NCI-H2029 treated with DMSO at 0.1 percent for 48 hours (cell line): ENCODE measurements at places on chromosomes 16 and 17.

DNA sequence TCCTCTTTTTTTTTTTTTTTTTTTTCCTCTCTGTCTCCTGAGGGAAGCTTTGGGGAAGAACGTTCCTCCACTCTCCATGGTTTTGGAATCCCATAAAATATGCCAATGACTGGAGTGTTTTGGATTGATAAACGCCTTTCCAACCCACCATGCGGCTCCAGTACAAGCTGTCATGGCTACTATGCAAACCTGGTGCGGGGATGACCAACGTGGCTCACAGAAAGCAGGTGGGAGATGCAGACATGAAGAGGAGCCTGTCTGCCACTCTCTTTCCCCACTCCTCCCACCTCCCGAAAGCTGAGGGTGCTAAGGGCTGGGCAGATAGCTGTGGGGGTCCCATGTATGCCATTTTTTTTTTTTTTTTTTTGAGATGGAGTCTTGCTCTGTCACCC is 69.9 kb upstream of the SEC14L1 start:
- DNase-seq: no peak

- peak; percentile 10 for DNase-seq
These were observed 52.6 kb downstream of the C16orf95 start for GRCh38 chr16:87264634-87265033.

- no peak for DNase-seq
These were observed 5.3 kb upstream of the DNAH2 start for GRCh38 chr17:7712111-7712771.

- DNase-seq: no peak
These were observed 16.9 kb downstream of the DOC2B start for GRCh38 chr17:164303-165235.

GRCh38 chr16:27890866-27891265 is 172.6 kb downstream of the GSG1L start:
- no peak for DNase-seq

DNA sequence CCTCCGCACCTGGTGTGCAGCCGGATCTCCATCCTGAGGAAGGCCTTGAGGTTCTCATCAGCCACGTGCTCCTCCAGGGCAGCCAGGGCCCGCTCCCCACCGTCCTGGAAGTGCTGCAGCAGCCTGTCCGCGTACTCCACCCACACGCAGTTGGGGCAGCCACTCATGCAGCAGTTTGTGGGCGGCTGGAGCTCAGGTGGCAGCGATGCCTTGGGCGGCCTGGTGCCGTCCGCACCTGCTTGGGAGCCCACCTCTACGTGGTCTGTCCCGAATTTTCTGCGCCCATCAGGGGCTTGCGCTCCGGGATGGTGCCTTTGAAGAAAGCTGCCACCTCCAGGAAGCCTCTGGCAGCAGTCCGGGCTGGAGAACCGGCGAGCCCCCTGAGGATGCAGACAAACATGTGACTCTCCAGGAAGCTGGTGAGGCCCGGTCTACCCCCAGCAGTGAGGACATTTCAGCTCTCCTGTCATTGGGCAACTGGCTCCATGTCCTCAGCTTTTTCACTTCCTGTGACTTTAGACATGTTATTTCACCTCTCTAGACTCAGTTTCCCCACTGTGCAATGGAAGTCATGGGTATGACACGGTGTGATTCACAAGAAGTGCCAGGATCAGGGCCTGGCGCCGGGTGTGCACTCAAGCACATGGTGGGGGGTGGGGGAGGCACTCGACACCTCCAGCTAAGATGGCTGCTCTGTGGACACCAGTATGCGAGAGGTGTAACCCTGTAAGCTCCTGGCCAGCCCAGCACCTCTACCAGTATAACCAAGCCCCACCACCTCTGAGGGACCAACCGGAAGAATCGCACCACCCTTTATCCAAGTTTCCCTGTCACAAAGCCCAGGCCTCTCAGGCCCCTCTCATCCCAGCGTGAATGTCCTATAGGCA is 957 bp downstream of the OXLD1 start:
- no peak for DNase-seq

DNA sequence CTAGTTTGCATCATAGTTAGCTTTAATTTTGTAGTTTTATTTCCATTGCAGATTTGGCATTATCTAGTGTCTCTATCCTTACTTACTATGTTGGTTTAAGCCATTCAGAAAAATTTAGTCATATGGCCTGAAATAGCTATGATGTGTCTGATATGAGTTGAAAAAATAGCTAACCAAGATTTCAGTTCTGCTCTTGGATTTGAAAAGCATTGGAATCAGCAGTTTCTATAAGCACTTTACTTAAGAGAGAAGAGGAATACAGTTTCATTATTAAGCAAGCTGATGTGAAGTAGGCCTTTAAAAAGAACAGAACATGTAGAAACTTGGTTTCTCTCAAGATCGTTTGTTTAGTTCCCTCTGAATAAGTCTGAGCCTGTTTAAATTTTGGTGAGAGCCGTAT is 25.9 kb downstream of the LPCAT2 start:
- DNase-seq: no peak

DNA sequence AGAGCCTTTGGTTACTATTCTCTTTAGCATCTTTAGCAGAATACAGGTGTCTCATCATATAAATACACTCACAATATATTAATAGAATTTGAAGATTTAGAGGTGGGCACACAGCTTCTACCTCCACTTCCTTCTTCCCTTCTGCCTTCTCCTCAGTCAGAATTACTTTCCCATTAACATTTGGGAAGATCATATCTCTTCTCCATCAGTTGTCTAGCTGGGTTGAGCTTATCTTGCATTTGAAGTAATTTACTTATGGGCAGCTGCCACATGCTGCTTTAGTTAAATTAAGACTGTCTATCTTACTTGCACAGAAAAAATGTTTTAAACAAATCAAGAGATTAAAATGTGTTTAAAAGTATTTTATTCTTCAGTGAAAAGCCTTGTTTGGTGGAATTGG is 110.1 kb upstream of the ASIC2 start:
- no peak for DNase-seq

- no peak for DNase-seq
These were observed 28.6 kb downstream of the ADAM11 start for GRCh38 chr17:44787271-44787940.

GRCh38 chr17:50511058-50511457 is 2.8 kb downstream of the MYCBPAP start:
- no peak for DNase-seq

DNA sequence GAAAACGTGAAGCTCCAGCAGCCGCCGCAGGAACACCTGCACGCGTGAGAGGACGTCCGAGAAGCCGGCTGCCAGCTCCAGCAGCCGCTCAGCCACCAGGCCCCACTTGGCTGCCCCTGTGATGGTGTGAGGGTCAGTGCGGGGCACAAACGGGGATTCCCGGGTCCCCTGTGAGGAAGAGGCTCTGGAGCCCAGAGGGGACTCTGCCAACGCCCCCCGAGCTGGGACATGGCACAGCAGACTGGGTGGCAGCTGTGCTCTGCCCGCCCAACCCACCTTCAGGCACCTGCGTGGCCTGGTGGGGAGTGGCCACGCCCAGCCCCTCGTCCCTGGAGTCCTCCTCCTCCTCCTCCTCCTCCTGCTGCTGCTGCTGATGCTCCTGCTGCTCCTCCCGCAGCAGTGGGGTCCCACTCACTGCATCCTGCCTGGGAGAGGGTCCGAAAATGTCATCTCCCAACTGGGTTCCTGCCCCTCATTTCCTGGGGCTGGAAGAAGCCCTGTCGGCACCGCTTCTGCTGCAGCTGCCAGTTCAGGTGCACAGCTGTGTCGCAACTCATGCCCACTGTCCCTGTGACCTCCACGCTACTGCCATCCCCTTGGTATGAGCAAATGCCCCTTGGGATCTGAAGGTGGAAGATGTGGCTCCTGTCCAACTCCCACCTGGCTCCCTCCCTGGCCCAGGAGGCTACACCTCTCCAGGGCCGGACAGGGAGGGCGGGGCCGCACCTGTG is 27.5 kb downstream of the CTU2 start:
- no peak for DNase-seq

GRCh38 chr16:74871608-74872007 is 97.0 kb upstream of the FA2H start:
- no peak for DNase-seq

GRCh38 chr17:64004903-64005733 is 7.0 kb downstream of the PRR29 start:
- no peak for DNase-seq

- DNase-seq: no peak
These were observed 470.9 kb upstream of the SOX9 start for GRCh38 chr17:71649941-71650350.

DNA sequence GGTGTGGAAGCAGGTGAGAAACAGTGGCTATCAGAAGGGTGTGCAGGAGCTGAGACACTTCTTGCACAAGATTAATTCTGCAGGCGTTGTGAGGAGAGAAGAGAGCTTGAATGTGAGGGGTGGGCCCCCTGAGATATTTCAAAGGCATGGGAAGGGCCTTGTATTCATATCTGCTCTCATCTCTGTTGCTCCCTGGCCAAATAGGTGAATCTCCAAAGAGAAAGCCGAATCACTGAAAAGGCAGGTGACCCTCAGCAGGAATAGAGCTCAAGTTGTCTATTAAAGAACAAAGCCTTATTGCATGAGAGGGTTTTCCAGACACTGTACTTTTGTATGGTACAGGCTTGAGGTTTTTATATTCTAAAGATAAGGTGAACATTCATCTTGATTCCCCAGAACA is 373.1 kb downstream of the TMEM114 start:
- DNase-seq: no peak

GRCh38 chr17:7403727-7403976 is 245 bp downstream of the TMEM256 start:
- DNase-seq: no peak

GRCh38 chr17:77462090-77462489 is 321.3 kb downstream of the SEC14L1 start:
- no peak for DNase-seq

GRCh38 chr17:47850692-47851573 is at the start of gene SP6:
SP6 (minus strand) TSS chr17:47851163; CDS start chr17:47848429, 2,734 bp downstream.
- peak; percentile 43 for DNase-seq

DNA sequence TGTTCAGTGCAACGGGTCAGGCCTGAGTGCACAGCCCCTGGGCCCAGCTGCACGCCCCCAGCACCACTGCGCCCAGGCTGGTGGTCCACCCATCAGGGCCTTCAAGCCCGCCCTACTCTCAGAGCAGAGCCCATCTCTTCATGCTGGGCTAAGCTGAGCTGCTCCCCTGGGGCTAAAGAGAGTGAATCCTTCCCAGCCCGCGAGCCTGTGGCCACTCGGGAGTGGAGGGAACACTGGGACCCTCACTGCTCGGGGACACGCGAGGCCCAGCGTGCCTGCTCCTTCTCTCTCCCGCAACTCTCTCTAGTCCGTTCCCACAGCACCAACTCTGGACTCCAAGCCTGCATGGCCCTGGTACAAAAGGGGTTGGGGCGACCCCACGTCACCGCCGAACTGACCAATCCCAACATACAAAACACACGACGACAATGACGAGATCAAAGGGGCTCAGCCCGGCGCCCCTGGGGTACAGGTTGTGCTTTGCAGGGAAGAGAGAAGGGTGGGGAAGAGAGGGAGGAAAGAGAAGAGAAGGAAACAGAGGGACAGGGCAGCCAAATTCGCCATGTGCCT is 4.1 kb upstream of the SIRT7 start:
- DNase-seq: no peak

- no peak for DNase-seq
These were observed 1.4 kb downstream of the PLCD3 start for GRCh38 chr17:45130681-45131615.

- DNase-seq: no peak
These were observed 5.4 kb downstream of the NXPH3 start for GRCh38 chr17:49580981-49581647.

DNA sequence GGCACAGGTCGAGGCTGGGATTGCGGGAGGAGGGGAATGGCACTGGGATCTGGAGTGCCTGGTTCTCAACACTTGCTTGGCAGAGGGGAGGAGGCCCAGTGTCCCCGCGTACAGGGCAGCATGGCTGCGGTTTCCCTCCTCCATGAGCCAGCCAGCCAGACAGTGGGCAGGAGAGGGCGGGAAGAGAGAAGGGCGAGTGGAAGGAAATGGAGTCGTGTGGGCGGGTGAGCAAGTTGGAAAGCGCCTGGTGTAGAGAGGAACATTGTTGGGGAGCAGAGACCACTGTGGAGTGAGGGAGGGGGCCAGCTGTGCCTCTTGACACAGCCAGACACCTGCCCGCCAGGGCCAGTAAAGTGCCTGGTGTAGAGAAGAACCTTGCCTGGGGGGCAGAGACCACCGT is 130.5 kb downstream of the OR1D5 start:
- no peak for DNase-seq

DNA sequence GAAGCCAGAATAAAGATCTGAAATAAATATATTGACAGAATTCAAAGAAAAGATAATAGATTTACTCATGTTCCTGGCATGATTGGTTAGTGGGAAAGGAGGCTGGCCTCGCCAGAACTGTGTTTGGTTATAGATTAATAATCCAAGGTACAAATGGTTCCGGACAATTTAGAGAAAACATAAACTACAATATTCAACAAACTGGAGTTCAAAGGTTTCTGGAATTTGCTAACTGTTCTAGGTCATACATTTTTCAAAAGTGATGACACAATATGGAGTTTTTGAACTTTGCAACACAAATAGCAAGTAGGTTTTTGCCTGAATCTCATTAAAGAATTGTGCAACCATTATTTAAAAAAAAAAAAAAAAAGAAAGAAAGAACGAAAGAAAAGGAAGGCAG is 251.7 kb upstream of the SALL1 start:
- DNase-seq: no peak

DNA sequence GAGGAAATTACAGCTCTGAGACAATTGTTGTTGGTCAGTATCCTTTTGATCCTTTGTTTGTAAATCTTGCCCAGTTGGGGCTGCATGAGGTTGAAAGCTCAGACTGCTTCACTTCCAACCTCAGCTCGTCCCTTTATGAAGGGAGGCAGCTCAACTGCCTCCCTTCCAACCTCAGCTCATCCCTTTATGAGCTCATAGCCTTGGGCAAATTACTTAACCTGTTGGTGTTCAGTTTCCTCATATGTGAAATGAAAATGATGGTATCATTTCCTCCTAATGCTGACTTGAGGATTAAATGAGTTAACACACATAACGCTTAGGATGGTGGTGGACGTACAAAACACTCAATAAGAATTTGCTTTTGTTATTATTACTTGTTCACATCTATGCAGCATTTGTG is 265.1 kb downstream of the CDH13 start:
- no peak for DNase-seq

DNA sequence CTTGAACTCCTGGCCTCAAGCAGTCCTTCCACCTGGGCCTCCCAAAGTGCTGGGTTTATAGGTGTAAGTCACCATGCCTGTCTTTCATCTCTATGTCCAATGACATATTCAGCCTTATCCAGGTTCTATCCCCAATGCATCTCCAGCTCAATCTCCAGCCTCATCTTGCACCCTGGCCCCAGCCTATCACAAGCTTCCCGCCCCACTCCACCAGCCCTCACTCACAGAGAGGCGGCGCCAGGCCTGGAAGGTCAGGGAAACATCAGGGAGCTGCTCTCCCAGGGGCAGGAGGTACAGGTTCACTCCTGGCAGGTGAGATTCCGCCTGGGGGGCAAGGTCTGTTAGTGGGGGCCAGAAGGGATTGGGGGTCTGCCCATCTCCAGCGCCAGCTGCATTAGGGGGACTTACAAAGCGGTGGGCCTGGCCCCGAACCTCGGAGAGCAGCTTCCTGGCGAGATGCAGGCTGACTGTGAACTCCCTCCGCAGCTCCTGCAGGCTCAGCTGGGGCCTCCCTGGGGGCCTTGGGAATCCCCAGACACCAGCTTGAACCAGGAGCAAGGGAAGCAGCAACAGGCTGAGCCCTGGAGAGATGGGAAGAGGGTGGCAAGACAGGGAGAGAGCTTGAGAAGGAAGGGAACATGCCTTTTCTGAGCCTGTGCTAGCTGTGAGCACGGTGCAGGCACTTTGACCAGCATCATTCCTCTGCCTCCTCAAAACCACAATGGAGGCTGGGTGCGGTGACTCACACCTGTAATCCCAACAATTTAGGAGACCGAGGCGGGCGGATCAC is 3.0 kb downstream of the IL27 start:
- no peak for DNase-seq

- no peak for DNase-seq
These were observed 2.7 kb downstream of the FOXJ1 start for GRCh38 chr17:76138234-76138895.
